ENCODE measurements at places on chromosomes 3 and 15. TPM values are rescaled to one million over a fixed set of nuclear protein-coding genes. Genes with fewer than 3 reads are reported as not detected.

DNA sequence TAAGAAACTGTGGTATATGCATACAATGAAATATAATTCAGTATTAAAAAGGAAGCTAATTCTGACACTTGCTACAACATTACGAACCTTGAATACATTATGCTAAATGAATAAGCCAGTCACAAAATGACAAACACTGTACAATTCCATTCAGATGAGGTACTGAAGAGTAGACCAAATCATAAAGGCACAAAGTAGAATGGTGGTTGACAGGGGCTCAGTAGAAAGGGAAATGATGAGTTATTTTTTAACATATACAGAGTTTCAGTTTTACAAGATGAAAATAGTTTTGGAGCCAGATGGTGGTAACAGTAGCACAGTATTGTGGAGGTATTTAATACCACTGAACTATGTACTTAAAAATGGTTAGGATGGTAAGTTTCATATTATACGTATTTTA, 254.6 kb upstream of the RBMS3 start:
- no peak for DNase-seq
- no peaks in the 10 kb centered on the region for H3K4me1 ChIP-seq
- H3K27me3 ChIP-seq, result no peaks in the 10 kb centered on the region
- no peaks in the 10 kb centered on the region for H3K36me3 ChIP-seq
- no peak overlapping the region for H3K27ac ChIP-seq
- no peak overlapping the region for H3K4me3 ChIP-seq

- no peak overlapping the region for H3K4me3 ChIP-seq
- no peaks in the 10 kb centered on the region for H3K27me3 ChIP-seq
- no peak overlapping the region for H3K27ac ChIP-seq
- no peaks in the 10 kb centered on the region for H3K36me3 ChIP-seq
Measured at GRCh38 chr3:58688574-58688973, 22.0 kb upstream of the FAM3D start.

GRCh38 chr15:85795337-85796305, 896 bp upstream of the KLHL25 start:
- H3K27me3 ChIP-seq, result no peaks in the 10 kb centered on the region
- no peak overlapping the region for H3K27ac ChIP-seq
- peak overlapping the region; percentile 80 for H3K4me3 ChIP-seq
- H3K36me3 ChIP-seq, result no peaks in the 10 kb centered on the region

GRCh38 chr3:66276705-66277274, 56.0 kb downstream of the SLC25A26 start:
- H3K4me3 ChIP-seq, result no peak overlapping the region
- no peaks in the 10 kb centered on the region for H3K4me1 ChIP-seq
- no peaks in the 10 kb centered on the region for H3K36me3 ChIP-seq
- peak; percentile 44 for DNase-seq
- H3K27me3 ChIP-seq, result no peaks in the 10 kb centered on the region
- H3K27ac ChIP-seq, result no peak overlapping the region

WDR72 gene
- total RNA-seq, result not detected

- DNase-seq, result no peak
- no peaks in the 10 kb centered on the region for H3K27me3 ChIP-seq
- H3K4me3 ChIP-seq, result no peak overlapping the region
- H3K27ac ChIP-seq, result no peak overlapping the region
- peaks cover 6% of the 10 kb centered on the region for H3K4me1 ChIP-seq
Measured at GRCh38 chr3:128917291-128917690, 37.9 kb downstream of the ACAD9 start.
